Left kidney (tissue), 8 donors: ENCODE measurements at places on chromosomes 11 and 22.

DNA sequence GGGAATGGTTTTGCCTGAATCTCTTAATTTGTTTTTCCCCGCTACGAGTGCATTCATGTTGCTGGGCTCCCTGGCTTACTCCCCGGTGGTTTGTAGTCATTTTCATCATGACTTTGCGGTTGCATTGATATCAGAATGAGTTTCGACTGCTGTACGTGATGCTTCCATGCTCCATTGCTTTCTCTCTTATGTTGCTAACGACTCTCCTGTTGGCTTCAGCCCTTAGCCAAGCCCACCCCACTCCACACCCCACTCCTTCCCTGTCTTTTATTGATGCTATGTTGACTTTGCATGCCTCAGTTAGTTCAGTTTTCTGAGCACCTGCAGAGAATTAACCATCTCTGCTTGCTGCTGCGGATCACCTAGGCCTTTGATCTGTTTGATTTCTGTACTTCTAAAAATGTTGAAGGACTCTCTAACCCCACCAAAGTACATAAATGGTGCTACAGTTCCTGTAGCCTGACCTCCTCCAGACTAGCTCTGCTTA, 65.3 kb downstream of the ARFGAP2 start:
- no peak for DNase-seq

GRCh38 chr11:117815262-117815803, 9.2 kb downstream of the FXYD2 start:
- no peak for DNase-seq

- DNase-seq = no peak
These were observed 28.1 kb upstream of the CD81 start for GRCh38 chr11:2348986-2349385.

DNA sequence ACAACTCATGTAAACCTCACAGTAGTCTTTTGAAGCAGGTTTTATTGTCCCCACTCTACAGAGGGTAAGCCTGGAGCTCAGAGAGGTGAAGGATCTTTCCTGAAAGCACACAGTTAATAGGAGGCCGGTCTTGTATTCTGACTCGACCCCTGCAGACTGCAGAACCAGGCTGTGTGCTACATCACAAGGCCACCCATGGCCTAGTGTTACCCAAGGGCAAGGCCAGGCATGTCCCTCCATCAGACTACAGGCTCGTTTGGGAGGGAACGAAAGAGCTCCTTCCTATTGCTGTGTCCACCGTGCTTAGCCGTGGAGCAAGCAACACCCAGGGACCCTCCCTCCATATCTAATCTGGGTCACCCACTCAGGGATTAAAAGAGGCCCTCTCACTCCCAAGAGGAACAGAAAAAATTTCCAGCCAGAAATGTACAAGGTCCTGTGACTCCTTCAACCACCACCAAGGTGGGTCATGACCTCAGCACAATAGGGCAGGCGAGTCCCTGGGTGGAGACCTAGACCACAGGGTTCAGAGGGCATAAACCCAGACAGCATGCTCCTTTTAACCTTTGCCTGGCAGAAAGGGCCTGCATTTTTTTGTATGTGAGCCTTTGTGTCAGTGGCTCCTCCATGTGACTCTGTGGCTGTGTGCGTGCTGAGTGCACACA, 6.3 kb upstream of the SMIM35 start:
- DNase-seq = no peak

GRCh38 chr11:116454020-116454645, 318.7 kb downstream of the BUD13 start:
- DNase-seq = peak; percentile 62
